ENCODE measurements at places on chromosomes 2 and 18. TPM values are rescaled to one million over a fixed set of nuclear protein-coding genes. Genes with fewer than 3 reads are reported as not detected.

GRCh38 chr2:232330068-232330999, 48.2 kb upstream of the ALPP start:
- no peak for DNase-seq

GRCh38 chr2:173524256-173524955, 169.7 kb downstream of the CDCA7 start:
- DNase-seq = no peak

The STPG4 gene
- not detected for total RNA-seq

The CD302 gene
- 4.4 TPM for total RNA-seq

DNA sequence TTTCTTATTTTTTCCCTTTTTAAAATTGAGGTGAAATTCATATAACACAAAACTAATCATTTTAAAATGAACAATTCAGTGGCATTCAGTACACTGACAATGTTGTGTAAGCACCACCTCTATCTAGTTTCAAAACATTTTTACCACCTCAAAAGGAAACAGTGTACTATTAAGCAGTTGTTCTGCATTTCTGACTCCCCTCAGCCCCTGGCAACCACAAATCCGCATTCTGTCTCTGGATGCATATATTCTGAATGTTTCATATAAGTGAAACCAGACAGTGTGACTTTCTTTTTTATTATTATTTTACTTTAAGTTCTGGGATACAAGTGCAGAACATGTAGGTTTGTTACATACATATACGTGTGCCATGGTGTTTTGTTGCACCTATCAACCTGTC, 19.2 kb upstream of the TANK start:
- DNase-seq = no peak

The KIF1A gene
- not detected for total RNA-seq

DNA sequence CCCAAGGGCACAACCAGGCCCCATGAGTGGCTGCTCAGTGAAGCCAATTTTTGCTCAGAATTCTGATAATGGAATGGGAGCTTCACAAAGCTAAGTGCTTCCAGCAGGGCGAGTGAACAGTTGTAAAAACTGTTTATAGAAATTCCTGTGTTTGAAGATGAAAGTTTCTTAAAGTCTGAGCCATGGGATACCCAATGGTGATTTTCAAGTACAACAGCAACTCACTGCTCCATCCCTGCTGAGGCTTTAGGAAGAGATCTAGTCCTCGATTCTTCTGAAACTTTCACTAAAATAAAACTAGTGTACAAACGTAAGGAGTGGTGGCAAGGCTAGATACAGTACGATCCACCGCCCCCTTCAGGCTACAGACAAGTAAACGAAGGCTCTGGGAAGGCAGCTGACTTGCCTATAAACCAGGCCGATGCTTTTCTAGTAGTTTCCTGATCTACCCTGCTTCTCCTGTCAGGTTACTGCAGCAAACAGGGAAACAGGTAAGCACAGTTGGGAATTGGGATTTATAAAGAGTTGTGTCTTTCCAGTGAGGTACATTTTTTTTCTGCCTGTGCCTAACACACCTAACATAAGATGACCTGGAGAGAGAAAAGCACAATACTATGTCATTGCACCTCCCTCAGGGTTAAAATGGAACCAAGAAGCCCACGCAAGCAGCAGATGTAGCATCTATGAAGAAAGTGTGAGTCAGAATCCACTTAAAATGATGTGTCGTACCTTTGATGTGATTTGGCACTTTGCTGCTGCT, 108.7 kb downstream of the UXS1 start:
- DNase-seq = no peak

- DNase-seq = no peak
Measured at GRCh38 chr18:3554091-3554601, 104.2 kb downstream of the TGIF1 start.

- no peak for DNase-seq
Measured at GRCh38 chr18:24988253-24988840, 363.6 kb downstream of the ZNF521 start.

GRCh38 chr2:113390124-113390849, 47.2 kb upstream of the ZNG1B start:
- peak; percentile 32 for DNase-seq

GRCh38 chr2:45786030-45786835, 134.8 kb downstream of the PRKCE start:
- DNase-seq = no peak

DNA sequence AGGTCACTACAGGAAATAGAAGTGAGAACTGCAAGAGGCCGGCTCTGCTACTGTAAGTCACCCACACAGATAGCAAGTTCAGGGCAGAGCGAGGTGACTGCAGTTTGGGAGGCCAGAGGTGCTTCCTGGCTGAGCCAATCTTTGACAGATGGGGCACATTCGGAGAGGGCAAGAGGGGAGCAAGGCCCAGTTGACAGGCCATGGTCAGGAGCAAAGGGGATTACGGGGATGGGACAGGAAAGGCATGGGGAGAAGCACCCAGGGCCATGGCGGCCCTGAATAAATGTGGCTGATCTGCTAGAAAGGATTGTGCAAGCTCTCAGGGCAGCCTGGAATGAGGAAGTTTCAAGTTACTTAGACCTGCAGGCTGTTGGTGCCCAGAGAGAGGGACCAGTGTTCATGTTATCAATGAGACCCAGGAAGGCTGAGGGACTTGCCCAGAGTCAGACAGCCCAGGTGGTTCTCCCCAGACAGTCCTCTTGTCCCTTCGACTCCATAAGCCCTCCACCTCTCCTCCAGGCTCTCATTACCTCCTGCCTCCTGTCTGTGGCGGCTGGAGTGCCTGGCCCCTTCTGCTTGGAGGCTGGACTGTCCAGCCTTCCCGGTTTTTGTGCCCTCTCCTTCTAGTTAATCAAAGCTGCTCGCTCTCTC, 123.3 kb downstream of the CTIF start:
- DNase-seq = no peak

- no peak for DNase-seq
Measured at GRCh38 chr2:72813841-72814240, 12.0 kb downstream of the EXOC6B start.

DNA sequence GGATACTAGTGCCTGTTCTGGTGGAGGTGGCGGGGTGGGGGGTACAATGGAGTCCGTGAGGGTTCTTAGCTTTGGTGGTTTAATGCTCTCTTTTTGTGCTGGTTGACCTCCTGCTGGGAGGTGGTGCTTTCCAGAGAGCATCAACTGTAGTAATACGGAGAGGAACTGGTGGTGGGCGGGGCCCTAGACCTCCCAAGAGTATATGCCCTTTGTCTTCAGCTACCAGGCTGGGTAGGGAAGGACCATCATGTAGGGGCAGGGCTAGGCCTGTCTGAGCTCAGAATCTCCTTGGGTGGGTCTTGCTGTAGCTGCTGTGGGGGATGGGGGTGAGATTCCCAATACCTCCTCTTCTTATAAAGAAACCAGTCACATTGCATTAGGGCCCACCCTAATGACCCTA, 27.1 kb downstream of the CAMKMT start:
- no peak for DNase-seq

- peak; percentile 94 for DNase-seq
Measured at GRCh38 chr2:173159791-173160463, 84.3 kb downstream of the MAP3K20 start.

The NEU4 gene
- not detected for total RNA-seq

GRCh38 chr2:240162032-240162431, 21.6 kb upstream of the OTOS start:
- DNase-seq = no peak

The COL6A3 gene
- 465 TPM for total RNA-seq

The CTDP1 gene
- 28.9 TPM for total RNA-seq

The MEX3C gene
- 18.2 TPM for total RNA-seq

The EMILIN1 gene
- 91.6 TPM for total RNA-seq

DNA sequence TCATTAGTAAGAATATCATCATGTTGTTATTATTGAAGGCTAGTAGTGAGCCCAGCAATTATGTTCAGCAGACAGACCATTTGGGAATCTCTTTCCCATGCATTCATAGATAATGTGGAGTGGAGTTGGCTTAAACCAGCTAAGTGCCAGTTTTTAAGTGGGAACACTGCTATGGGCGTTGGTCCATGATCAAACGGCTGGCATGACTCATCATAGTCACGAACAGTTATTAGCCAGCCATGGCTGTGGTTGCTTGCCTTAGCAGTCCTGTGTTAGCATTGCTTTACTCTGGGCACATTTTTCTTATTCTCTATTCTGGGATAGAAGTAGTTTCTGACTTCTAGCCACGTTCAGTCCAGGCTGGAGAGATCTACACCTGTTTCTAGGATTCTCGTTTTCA, 17.7 kb downstream of the EIF4E2 start:
- DNase-seq = peak; percentile 86

- DNase-seq = no peak
Measured at GRCh38 chr2:191114403-191114886, 36.3 kb downstream of the STAT4 start.

- no peak for DNase-seq
Measured at GRCh38 chr2:2892378-2892777, 485.2 kb downstream of the EIPR1 start.

The PTPRN gene
- total RNA-seq = not detected

GRCh38 chr2:54880428-54880827, 157.0 kb downstream of the EML6 start:
- no peak for DNase-seq

GRCh38 chr18:75472396-75472795, 44.9 kb upstream of the SMIM21 start:
- no peak for DNase-seq

DNA sequence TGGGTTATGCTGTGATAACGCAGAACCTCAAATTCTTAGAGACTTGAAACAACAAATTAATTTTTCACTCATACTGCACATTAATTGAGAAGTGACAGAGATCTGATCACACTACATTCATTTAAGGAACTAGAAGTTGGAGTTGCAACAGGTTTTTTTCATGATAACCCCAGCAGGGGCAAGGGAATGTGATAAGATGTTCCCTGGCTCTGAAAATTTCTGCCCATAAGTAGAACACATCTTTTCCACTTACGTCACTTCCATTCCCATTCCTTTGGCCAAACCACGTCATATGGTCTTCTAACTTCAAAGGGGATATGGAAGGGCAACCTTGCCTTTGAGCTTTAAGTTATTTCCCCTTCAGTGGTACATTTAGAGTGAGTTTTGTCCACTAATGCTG, 29.7 kb upstream of the PSME4 start:
- no peak for DNase-seq

The CNDP1 gene
- total RNA-seq = not detected
